ENCODE measurements at places on chromosomes 6 and 20. TPM values are rescaled to one million over a fixed set of nuclear protein-coding genes. Genes with fewer than 3 reads are reported as not detected.

LPA gene
- polyA plus RNA-seq = 0.19 TPM

NFATC2 gene
- 1.6 TPM for polyA plus RNA-seq

DNA sequence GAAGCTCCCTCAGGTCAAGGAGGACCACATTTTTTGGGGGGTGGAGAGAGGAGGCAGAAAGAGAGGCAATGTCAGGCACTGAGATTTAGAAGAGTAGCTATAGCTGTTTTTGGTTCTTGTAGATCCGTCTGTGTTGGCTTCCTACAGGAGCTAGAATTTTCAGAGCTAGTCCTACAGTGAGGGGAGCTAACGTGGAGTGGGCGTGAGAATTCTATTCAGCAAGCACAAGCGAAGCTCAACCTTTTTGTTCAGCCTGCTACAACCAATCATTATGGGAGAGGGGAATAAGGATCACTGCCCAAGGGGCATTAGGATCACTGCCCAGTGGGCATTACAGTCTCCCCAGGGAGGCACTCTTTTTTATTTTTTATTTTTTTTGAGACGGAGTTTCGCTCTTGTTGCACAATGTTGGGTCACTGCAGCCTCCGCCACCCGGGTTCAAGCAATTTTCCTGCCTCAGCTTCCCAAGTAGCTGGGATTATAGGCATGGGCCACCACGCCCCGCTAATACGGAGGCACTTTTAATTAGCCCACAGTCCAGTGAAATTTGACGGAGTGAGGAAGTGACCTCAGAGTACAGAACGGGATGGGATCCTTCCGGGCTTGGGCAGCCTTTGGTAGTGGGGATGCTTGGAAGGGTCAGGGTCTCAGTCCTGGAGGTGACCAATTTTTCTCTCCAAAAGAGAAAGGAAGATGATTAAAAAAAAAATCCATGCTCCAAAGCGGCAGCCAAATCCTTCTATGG lies 1.1 kb upstream of the PANK2 start:
- no peak for DNase-seq

DNA sequence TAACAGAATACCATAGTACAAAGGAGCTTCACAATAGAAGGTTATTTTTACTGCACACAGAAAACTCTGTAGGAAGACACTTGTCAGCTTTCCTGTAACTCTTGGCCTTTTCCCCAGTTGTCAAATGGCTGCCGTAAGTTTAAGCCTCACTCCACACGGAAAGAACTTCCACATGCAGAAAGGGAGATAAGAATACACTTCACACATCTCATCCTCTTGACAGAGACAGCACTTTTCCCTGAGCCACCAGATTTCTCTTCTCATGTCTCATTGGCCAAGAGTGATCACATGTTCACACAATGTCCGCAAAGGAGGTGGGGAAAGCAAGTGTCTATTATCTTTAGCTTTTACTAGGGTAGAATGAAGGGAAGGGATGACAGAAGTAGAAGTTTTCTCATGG lies 540.7 kb downstream of the HAO1 start:
- no peak for DNase-seq

REM1 gene
- 0.49 TPM for polyA plus RNA-seq

DNMT3B gene
- 8.6 TPM for polyA plus RNA-seq

GRCh38 chr6:75171986-75172385 lies 33.9 kb downstream of the COL12A1 start:
- DNase-seq = no peak

CST8 gene
- not detected for polyA plus RNA-seq

- DNase-seq = no peak
Measured at GRCh38 chr6:132964101-132964867, 149.9 kb downstream of the RPS12 start.

PRRC2A gene
- polyA plus RNA-seq = 209 TPM

DNA sequence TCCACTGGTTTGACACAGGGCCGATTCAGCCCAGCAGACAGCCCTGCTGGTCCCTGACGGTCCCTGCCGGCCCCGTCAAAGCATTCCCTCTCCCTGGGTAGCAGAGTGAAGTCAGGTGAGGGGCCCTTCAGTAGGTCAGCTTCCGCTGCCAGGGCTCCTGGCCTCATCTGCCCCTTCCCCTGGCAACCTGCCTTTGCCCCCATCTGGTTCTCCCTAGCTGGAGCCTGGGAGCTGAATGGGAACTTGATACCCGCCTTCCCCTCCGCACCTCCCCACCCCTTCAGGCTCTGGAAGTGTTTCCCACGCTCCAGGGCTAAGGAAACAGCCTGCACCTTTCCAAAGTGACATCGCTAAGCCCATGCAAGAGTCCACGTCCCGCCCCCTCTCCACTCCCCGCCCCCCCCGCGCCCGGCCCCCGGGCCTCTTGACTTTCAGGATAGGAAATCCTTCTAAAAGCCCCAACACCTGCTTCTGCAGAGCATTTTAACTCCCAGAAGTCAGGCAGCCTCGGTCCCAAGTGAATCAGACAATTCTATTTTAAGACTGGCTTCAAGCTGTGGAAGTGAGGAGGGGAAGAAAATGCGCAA lies 53.3 kb downstream of the ISM1 start:
- DNase-seq = peak; percentile 58

GRCh38 chr6:48570656-48571055 lies 459.7 kb upstream of the PTCHD4 start:
- DNase-seq = no peak

ASIP gene
- polyA plus RNA-seq = 0.76 TPM

DNA sequence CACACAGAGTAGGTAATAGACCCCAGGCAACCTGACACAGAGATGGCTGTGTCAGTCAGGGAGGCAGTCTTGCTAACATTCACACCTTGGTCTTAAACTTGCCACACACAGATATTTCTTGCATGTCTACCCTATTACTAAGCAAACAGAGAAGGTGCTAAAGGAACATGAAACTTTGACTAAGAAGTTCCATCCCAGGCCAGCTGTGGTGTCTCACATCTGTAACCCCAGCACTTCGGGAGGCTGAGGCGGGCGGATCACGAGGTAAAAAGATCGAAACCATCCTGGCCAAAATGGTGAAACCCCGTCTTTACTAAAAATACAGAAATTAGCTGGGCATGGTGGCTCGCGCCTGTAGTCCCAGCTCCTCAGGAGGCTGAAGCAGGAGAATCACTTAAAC lies 222.4 kb upstream of the JARID2 start:
- no peak for DNase-seq

DNA sequence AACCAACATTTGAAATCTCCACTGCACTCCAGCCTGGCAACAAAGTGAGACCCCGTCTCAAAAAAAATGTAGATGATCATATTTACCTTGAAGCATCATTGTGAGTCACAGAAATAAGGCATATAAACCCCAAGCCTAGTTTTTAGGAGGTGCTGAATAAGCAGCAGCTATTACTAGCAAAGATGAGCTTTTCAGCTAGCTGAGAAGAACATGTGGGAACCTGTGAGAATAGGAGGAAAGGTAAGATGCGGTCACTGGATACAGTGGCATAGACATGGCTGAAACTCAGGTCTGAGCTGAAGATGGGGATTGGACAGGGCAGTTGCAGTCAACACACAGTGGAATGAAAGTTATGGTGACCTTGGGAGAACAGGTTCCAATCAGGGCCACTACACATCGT lies 284.3 kb upstream of the IRAK1BP1 start:
- DNase-seq = no peak

DNA sequence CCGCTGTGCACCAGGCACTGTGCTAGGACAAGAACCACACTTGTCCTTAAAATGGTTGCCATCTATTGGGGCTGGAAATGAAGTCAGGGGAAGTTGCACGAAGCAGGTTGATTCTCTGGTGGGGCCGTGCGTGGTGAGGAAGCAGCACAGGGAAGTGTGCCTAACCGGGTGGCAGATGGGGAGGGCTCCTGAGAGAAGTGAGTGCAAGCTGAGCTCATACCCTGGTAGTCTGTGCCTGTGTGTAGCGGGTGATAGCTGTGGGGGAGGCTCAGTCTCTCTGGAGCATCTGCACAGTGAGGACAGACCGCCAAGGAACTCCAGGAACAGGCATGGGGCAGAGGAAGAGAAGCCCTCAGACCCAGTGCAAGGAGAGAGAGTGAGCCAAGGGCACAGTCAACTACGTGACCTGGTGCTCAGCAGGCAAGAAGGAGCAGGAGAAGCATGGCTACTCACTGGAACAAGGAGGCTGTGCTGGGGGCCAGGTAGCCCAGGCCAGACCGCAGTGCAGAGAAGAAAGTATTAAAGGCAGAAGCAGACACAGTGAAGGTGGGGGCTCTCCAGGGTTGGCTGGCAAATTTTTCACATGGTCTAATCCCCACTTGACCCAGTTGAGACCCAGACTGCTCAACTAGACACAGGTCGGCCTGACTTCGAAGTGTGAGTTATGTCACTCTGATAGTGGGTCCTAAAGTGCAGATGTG lies 155.0 kb downstream of the CDH26 start:
- DNase-seq = no peak

- no peak for DNase-seq
Measured at GRCh38 chr20:33829636-33830035, 18.5 kb downstream of the CHMP4B start.

DNA sequence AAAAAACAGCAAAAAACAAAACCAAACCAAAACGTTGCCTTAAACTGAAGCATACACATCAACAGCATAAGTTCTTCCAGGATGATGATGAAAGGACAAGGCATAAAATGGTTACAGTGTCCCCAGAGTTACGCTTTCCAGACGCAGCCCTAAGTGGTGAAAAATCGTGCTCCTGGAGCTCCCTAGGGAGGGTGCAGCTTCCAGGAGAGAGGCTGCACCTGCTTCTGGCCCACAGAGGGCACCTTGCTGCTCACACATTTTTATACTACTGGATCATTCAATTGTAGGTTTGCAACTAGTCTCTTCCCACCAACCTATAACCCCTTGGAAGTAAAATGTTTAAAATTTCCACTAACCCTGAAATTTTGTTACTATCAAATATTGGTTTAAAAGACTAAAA lies 115.0 kb downstream of the PRKN start:
- DNase-seq = no peak

DNA sequence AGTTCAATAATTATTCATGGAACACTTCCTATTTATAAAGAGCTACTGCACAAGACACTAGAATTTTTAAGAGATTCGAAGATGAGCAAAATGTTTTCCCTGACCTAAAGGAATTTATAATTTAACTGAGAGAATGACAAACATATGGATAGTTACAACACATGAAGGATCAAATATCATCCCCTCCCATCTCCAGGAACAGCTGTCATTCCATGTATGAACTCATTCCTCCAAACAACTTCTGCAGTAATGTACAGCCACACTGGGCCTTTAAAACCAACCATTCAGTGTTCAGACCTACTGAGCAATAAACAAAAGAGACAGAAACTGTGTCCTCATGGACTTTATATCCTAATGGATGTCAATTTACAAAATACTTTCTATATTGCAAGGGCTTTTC lies 87.8 kb downstream of the KIF16B start:
- DNase-seq = no peak

DNA sequence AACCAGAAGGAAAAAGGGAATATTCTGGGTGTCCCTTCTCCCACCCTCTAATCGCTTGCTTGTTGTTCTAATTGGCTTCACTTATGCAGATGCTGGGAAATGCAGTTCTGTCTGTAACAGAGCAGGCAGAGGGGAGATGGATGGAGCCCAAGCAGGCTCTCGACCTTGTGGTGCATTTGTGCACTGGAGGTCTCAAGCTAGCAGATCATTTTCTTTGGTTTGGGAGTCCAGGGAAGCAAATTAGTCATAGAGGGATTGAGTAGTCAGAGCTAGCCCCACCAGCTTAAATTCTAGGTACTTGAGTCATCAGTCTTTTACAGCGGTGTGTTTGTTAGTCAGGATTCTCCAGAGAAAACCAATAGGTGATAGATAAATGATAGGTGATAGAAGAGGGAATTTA lies 234.7 kb upstream of the ECI2 start:
- DNase-seq = no peak

DNA sequence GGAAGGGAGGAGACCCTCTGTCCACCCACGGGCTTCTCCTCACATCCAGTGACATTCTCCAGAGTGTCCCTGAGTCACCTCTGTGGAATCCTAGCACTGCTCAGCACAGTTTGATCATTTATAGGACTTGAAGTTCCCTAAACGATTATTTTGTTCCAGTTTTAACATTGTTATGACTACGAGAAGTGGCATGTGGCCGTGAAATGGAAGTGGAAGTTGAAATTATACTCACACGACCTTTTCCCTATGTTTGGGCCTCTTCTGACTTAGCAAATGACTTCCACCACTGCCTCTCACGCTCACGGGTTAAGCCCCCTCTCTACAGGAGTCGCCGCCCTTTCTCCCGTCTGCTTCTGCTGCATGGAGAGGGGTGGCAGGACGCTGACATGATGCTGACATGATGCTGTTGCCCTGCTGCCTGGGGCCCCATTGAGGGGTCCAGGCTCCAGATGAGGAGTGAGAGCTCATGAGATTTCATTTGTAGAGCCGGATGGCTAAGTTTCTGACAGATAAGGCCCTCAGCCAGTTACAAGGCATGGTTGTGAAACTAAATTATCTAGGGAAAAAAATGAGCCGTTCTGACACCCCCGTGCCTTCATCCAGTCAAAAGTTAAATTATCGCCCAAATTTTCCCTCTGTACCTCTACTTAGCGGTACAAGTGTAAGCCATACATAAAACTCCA lies 153.6 kb upstream of the UST start:
- DNase-seq = no peak

PM20D2 gene
- polyA plus RNA-seq = 30.2 TPM

- no peak for DNase-seq
Measured at GRCh38 chr6:14673201-14673600, 555.6 kb downstream of the CD83 start.

HNF4A gene
- 49.8 TPM for polyA plus RNA-seq

DNA sequence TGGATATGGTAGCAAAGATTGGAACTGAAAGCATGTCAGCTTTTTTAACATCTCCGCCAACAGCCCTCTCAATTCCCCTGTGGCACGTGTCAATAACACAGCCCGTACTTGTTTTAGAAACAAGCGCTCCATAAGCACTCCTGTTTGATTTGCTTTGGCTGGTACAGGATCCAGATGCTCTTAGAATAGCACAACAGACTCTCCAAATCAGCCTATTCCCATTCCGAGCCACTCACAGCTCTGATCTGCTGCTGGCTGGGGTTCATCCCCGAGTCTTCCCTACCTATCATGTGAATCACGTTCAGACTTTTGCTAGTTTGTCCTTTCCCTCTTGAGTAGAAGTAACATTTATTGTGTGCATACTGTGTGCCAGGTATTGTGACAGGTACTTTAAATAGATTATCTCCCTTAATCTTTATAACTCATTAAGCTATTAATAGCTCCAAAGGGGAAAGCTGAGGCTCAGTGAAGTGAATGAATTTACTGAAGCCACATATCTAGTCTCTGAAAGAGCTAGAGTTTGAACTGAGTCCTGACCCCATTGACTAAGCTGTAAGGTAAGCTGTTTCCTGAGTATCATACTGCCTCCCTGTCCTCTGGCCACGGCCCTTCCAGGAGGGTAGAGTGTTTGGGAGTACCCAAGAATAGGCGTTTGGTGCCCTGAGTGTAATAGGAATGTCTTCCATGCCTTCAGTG lies 46.7 kb downstream of the RALY start:
- DNase-seq = no peak

DNA sequence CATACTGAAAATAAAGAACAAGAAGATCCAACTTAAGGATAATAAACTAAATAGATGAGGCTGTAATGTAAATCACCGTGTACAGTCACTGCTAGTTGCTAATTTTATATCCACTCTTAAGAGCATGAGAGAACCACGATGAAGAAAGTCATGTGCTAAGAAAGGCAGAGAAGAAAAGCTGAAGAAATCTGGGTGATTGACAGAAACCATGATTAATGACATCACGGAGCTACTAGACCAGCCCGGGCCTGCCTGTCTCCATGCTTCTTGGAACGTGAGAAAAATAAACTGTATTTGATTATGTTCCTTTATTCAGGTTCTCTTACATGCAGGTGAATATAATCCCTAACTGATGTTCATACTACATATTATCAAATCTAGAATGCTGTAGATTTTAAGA lies 84.2 kb upstream of the E2F3 start:
- no peak for DNase-seq

Data from renal pelvis (tissue), 12 donors.